ENCODE measurements at places on chromosomes 3 and 15.

GRCh38 chr15:41464889-41465580 is 28.6 kb upstream of the ITPKA start:
- DNase-seq, result no peak

GRCh38 chr3:61053781-61054496 is 197.3 kb downstream of the FHIT start:
- DNase-seq, result no peak

GRCh38 chr15:32982001-32982400 is 212.5 kb downstream of the FMN1 start:
- DNase-seq, result no peak

DNA sequence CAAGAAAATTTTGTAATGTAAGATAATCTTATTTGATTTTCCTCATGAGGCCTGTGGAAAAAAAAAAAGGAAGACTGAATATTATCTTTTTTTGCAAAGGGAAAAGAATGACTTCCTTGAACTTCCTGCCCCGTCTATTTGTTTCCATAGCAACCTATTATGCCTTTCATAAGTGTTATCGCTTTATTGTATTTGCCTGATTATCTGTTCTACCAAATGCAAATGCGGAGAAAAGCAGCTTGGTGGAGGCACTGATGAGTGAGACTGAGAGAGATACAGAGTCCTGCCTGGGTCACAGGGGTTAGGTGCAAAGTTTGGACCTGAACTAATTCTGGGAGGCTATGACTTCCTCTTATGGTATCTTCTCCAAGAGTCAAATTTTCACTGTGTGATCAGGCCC is 334.0 kb upstream of the KCNMB2 start:
- DNase-seq, result no peak

GRCh38 chr3:184333700-184334099 is 3.7 kb upstream of the FAM131A start:
- no peak for DNase-seq

GRCh38 chr3:30181178-30181465 is 425.3 kb upstream of the TGFBR2 start:
- no peak for DNase-seq

DNA sequence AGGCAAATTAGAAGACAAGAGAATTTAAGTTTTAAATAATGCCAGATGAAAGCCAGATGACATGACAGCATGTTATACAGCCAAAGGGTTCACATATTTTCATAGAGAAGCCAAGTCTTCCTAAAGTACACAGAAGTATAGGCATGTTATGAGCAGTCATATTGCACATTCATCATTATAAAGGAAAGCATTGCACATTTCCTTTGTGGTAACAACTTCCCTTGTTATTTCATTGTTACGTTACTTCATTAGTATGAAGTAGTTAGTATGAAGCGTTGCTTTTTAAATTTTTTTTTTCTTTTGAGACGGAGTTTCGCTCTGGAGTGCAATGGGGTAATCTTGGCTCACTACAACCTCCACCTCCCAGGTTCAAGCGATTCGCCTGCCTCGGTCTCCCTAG is 4.6 kb upstream of the ABCC5 start:
- no peak for DNase-seq

GRCh38 chr3:149023951-149024350 is 32.6 kb downstream of the GYG1 start:
- DNase-seq, result no peak

DNA sequence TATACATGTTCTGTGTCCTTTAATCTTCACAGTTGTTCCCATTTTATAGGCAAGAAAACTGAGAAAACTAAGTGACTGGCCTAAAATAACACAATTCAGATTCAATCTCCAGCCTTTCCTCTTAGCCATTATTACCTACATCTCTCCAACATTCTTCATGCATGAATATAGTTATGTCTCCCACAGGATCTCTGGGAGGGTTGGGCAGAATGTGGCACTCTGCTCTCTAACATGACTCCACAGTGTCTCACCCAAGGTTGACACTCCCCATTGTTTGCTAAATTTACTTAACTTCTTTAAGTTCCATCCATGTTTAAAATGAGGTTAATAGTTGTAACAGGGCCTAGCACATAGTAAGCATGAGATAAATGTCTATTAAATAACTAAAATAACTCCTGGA is 276.3 kb downstream of the ERC2 start:
- no peak for DNase-seq

GRCh38 chr3:39203402-39203801 is 11.0 kb upstream of the XIRP1 start:
- no peak for DNase-seq

GRCh38 chr15:64067564-64068030 is 21.3 kb upstream of the DAPK2 start:
- peak; percentile 76 for DNase-seq

GRCh38 chr3:177420651-177421480 is 223.6 kb upstream of the TBL1XR1 start:
- DNase-seq, result no peak

GRCh38 chr15:60568301-60568742 is 89.4 kb upstream of the ICE2 start:
- no peak for DNase-seq
